Tongue (tissue), 3 donors: ENCODE measurements at places on chromosomes 3 and 15. TPM values are rescaled to one million over a fixed set of nuclear protein-coding genes. Genes with fewer than 3 reads are reported as not detected.

The UCN2 gene
- 2.4 TPM for total RNA-seq

The POPDC2 gene
- total RNA-seq = 38.7 TPM

GRCh38 chr3:192482809-192483208 is 244.5 kb downstream of the FGF12 start:
- no peak for DNase-seq

GRCh38 chr3:157023226-157023625 is 136.7 kb downstream of the CCNL1 start:
- no peak for DNase-seq

- DNase-seq = no peak
These were observed 33.1 kb downstream of the TBC1D5 start for GRCh38 chr3:17709236-17709810.

DNA sequence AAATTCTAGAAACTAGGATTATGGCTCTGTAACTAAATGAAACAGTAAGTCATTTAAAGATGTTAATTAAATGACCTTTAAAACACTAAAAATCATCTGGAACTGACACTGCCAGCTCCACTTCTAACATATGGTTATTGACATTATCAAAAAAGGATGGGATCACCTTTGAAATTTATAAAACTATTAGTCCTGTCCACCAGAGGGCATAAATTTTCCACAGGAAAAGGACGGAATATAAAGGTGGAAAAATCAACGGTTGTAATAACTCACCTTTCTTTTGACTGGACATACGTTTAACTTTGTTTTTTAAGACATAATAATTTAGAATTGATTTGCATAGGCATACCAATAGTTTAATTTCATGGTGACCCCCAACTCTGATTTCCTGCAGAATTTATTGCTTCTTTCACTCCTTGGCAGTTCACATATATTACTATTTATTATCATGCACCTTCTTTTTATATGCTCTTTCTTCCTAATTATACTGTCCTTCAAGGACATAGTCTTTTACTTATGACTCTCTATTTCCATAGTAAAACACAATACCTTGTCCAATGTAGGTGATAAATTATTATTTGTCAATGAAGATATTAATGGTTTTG is 345.7 kb downstream of the CADM2 start:
- peak; percentile 5 for DNase-seq

- peak; percentile 20 for DNase-seq
These were observed 81.3 kb downstream of the MTHFS start for GRCh38 chr15:79815468-79815867.

- DNase-seq = no peak
These were observed 65.7 kb downstream of the IL1RAP start for GRCh38 chr3:190579514-190580137.

DNA sequence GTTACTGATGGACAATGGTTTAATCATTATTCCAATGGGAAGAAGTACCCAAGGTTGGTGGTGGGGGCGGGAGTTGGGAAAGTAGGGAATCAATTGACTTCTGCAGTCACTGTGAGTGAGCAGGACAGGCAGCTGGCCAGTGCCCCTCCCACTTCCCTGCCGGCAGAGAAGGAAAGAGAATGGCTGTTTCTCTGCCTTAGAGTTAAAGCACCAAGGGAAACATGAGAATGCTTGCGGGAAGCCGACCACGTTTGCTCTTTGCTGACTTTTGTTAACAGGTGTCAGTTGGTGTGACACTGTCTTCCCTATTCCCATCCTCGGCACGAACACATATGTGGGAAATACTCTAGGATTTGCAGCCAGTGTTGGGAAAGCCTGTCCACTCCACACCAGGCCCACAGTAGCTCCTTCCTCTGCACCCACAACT is 33.5 kb upstream of the MFSD1 start:
- peak; percentile 86 for DNase-seq

GRCh38 chr3:111926266-111926676 is 52.6 kb upstream of the ABHD10 start:
- peak; percentile 82 for DNase-seq
